Esophagus squamous epithelium (tissue), 5 donors: ENCODE measurements at places on chromosomes 1 and 21. TPM values are rescaled to one million over a fixed set of nuclear protein-coding genes. Genes with fewer than 3 reads are reported as not detected.
A peak's percentile ranks its signal among the peaks of the same experiment; 100 is the strongest.

The MKNK1 gene
- total RNA-seq: 33.7 TPM

The DENND2C gene
- 39.9 TPM for total RNA-seq

The OR2W3 gene
- total RNA-seq: not detected

The FAM131C gene
- 4.5 TPM for total RNA-seq

The UROD gene
- 57.8 TPM for total RNA-seq

The LCK gene
- 9.0 TPM for total RNA-seq

The CELA2B gene
- total RNA-seq: not detected

The ISG15 gene
- total RNA-seq: 9.7 TPM

The TP73 gene
- 8.8 TPM for total RNA-seq

- H3K36me3 ChIP-seq: no peaks in the 10 kb centered on the region
- no peaks in the 10 kb centered on the region for H3K27me3 ChIP-seq
- H3K4me1 ChIP-seq: no peaks in the 10 kb centered on the region
- no peak overlapping the region for H3K4me3 ChIP-seq
Measured at GRCh38 chr1:48356901-48357300, 115.1 kb downstream of the SPATA6 start.

DNA sequence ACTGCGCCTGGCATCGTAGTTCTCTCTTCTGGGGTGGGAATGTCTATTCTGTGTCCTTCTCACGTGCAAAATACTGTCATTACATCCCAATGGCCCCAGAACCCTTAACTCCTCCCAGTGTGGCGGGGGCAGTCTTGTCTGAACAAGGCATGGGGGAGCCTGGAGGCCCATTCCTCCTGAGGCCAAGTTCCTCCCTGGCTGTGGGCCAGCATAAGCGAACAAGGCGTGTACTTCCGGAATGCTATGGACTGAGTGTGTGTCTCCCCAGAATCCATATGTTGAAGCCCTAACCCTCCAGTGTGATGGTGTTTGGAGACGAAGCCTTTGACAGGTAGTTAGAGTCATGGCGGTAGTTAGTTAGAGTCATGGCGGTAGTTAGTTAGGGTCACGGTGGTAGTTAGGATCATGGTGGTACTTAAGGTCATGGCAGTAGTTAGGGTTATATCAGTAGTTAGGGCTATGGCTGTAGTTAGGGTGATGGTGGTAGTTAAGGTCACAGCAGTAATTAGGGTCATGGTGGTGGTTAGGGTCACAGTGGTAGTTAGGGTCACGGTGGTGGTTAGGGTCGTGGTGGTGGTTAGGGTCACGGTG is 71.0 kb downstream of the PRKCZ start:
- no peaks in the 10 kb centered on the region for H3K27me3 ChIP-seq
- no peak for DNase-seq
- H3K36me3 ChIP-seq: no peaks in the 10 kb centered on the region
- H3K4me1 ChIP-seq: no peaks in the 10 kb centered on the region

GRCh38 chr1:90671251-90671650 is 45.9 kb downstream of the BARHL2 start:
- no peak overlapping the region for H3K4me3 ChIP-seq
- H3K27ac ChIP-seq: no peak overlapping the region
- H3K36me3 ChIP-seq: no peaks in the 10 kb centered on the region

GRCh38 chr1:175801979-175802378 is 58.6 kb upstream of the TNR start:
- no peak for DNase-seq
- H3K4me1 ChIP-seq: no peaks in the 10 kb centered on the region
- no peaks in the 10 kb centered on the region for H3K27me3 ChIP-seq
- H3K4me3 ChIP-seq: no peak overlapping the region

DNA sequence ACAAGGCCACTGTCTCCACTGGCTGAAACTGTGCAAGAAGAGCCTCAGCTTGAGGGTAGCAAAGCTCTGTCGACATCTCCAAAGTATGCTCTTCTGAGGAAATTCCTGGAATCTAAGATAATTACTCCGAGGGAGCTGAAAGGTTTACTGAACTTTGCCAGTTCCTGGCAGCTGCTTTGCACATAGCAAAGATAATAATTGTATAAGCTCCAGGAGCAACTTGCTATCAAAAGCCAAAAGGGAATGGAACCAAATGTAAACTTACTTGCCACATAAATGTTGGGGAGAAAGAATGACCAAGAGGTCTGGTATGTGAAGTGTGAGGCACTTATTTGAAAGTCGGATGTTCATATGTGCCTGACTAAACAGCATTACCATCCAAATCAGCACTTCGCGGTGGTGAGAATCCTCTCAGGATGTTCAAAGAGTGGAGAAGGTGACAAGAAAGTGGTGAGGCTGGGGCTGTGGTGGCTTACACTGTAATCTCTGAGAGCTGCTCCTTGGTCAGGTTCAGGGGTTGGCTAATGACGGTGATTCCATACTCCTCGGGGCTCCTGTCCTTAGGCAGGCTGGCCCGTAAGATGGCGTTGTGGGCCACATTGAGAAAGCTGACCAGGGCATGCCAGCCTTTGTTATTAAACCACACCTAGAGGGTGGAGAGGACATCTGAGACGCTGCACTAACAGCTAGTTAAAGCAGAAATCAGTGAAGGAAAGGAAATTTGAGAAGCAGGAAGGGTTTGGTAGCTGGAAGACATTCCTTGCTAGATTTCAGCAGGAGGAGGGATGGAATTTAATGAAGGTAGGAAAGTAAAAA is 100.0 kb downstream of the ABCA4 start:
- H3K4me1 ChIP-seq: peaks cover 19% of the 10 kb centered on the region
- H3K36me3 ChIP-seq: no peaks in the 10 kb centered on the region
- no peak overlapping the region for H3K27ac ChIP-seq

DNA sequence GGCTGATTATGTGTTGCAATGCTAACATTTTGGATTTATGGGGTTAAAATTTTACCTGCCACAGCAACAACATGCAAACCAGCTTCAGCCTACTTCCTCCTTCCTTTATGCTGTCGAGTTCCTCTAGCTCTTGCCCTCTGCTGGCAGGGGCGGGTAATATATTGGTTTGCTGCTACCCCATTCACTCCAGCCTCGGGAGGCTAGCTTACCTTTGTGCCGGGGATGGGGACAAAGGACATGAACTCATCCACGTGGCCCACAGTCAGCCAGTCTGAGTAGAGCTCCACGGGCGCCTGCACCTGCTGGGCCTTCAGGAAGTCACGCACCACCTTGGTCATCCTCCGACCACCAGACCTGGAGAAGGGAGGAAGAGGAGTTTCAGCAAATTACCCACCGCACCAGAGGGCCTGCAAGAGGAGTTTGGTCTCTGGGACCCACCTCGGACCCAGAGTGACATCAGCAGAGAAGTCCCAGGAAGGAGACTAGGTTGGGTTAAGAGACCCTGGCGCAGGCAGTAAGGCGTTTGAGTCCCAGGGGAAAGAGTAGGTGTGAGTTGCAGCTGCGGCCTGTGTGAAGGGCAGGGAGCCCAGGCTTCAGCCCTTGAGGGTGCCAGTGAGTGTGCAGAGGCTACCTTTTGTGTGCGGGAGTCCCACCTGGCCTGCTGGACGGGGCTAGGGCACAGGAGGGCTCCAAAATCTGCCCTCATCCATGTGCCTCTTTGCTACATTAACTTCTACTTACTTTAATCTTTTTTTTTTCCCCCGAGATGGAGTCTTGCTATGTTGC is 21.8 kb upstream of the SDHB start:
- H3K4me3 ChIP-seq: no peak overlapping the region
- no peaks in the 10 kb centered on the region for H3K27me3 ChIP-seq
- H3K36me3 ChIP-seq: no peaks in the 10 kb centered on the region
- DNase-seq: no peak
- no peaks in the 10 kb centered on the region for H3K4me1 ChIP-seq

DNA sequence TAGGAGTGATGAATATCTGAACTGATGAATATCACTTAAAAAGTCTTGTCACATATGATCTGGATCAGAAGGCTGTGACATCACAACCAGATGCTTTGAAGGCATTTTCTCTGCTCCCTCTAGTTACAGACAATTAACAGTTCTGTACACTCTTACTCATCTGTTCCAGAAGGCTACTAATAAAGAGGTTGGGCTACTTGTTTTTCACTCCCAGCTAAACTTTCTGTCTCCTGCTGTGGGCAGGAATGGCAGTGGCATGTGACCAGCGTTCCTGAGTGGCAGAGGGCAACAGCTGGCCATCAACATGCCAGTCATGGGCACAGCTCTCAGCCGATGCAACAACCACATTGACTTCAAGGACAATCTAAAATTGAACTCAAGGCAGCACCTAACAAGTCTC is 66.7 kb downstream of the SLC45A1 start:
- no peak for DNase-seq
- H3K27ac ChIP-seq: peak overlapping the region; percentile 21
- peaks cover 57% of the 10 kb centered on the region for H3K36me3 ChIP-seq
- peaks cover 82% of the 10 kb centered on the region for H3K4me1 ChIP-seq
- no peak overlapping the region for H3K4me3 ChIP-seq

DNA sequence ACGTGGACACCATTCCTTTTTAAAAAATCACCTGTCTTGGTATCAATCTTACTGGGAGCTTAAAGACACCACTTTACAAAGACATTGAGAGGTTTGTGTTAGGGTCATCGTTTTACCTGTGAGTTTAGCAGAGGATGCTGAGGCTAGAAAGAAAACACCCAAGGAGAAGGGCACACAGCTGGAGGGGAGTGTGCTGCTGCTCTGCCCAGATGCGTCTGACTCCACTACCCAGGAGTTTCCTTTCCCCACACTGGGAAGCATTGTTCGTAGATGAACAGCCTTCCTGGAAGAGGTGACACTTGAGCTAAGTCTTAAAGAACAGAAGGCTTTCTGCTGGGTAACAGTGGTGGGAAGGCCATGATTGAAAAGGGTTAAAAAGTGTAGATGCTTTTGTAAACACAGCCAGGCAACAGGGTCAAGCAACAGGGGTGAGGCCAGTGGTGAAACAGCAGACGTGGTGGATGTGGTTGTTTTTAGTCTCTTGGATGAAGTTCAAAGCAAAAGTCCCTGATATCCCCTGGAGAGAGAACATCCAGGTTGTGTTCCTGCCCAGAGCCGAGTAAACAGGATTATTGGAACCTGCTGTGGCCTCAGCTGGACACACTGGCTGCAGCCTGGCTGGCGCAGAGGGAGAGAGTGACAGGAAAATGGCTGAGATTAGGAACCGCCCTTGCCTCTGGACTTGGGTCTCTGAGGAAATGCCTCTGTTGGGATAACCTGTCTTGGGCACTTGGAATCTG is 198.6 kb upstream of the JUN start:
- DNase-seq: no peak
- no peaks in the 10 kb centered on the region for H3K36me3 ChIP-seq
- H3K27ac ChIP-seq: no peak overlapping the region
- peaks cover 23% of the 10 kb centered on the region for H3K4me1 ChIP-seq

GRCh38 chr1:67436511-67437055 is 6.4 kb upstream of the SERBP1 start:
- no peak overlapping the region for H3K4me3 ChIP-seq
- no peaks in the 10 kb centered on the region for H3K27me3 ChIP-seq
- no peak for DNase-seq
- no peak overlapping the region for H3K27ac ChIP-seq
- H3K4me1 ChIP-seq: no peaks in the 10 kb centered on the region
- H3K36me3 ChIP-seq: no peaks in the 10 kb centered on the region

- no peaks in the 10 kb centered on the region for H3K36me3 ChIP-seq
- H3K27ac ChIP-seq: no peak overlapping the region
- no peak for DNase-seq
- H3K4me1 ChIP-seq: peaks cover 60% of the 10 kb centered on the region
- H3K27me3 ChIP-seq: no peaks in the 10 kb centered on the region
- no peak overlapping the region for H3K4me3 ChIP-seq
Measured at GRCh38 chr1:151828921-151829320, 2.7 kb downstream of the RORC start.

DNA sequence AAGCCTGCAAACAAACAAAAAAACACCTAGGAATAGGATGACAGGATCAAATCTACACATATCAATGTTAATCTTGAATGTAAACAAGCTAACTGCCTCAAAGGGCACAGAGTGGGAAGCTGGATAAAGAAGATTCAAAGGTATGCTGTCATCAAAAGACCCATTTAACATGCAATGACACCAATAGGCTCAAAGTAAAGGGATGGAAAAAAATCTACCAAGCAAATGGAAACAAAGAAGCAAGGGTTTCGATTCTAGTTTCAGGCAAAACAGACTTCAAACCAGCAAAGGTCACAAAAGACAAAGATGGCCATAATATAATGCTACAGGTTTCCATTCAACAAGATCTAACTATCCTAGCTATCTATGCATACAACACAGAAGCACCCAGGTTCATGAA is 16.2 kb upstream of the OR2T10 start:
- H3K27me3 ChIP-seq: no peaks in the 10 kb centered on the region
- no peaks in the 10 kb centered on the region for H3K4me1 ChIP-seq
- no peak overlapping the region for H3K27ac ChIP-seq

DNA sequence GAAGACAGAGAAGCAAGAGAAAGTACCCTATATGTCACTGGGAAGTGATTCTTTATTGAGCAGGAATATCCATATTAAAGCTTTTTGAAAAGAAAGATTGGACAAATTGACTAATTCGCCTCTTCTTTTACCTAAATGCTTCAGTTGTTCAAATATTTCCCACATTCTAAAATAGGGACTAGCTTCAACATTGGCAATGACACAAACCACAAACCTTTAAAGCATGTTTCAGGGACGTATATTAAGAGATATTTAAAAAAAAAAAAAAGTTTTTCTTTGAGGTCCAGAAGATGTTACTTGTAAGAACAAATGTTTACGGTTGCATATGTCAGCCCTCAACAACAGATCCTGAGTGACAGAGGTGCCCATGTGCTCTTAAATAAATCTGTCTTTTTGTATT is 235.0 kb upstream of the NFIA start:
- no peaks in the 10 kb centered on the region for H3K36me3 ChIP-seq
- no peak for DNase-seq
- H3K27ac ChIP-seq: no peak overlapping the region
- no peak overlapping the region for H3K4me3 ChIP-seq

DNA sequence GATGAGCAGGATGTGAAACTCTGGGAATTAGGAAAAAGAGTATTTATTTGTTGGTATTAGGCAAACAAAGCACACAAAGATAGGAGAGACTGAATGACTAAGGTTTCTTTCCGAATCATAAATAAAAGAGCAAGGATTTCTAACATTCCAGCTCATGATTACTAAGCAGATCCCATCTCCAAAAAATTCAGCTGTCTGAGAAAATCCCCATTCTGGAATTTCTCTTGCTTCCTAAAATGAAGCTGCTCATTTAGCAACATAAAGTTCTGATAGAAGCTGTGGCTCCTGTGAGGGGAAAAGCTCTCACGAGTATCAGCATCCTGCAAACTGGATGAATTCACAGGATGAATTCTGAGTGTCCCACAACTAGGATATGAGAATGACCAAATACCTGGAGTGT is 6.7 kb upstream of the SH2D5 start:
- H3K4me3 ChIP-seq: no peak overlapping the region
- no peaks in the 10 kb centered on the region for H3K27me3 ChIP-seq
- H3K27ac ChIP-seq: no peak overlapping the region
- no peaks in the 10 kb centered on the region for H3K4me1 ChIP-seq

GRCh38 chr1:197705941-197706340 is 69.3 kb downstream of the DENND1B start:
- H3K36me3 ChIP-seq: no peaks in the 10 kb centered on the region
- DNase-seq: no peak
- H3K27ac ChIP-seq: no peak overlapping the region
- H3K27me3 ChIP-seq: no peaks in the 10 kb centered on the region
